ENCODE measurements at places on chromosomes 2 and 18.
A peak's percentile ranks its signal among the peaks of the same experiment; 100 is the strongest.

GRCh38 chr2:188404341-188405004 is 112.8 kb downstream of the GULP1 start:
- H3K4me3 ChIP-seq: no peak overlapping the region
- no peak overlapping the region for H3K27ac ChIP-seq
- no peaks in the 10 kb centered on the region for H3K36me3 ChIP-seq
- H3K4me1 ChIP-seq: no peaks in the 10 kb centered on the region

- no peak for DNase-seq
- H3K27ac ChIP-seq: no peak overlapping the region
- H3K27me3 ChIP-seq: no peaks in the 10 kb centered on the region
Measured at GRCh38 chr18:43819397-43819796, 542.1 kb upstream of the SYT4 start.

GRCh38 chr2:42256505-42256904 is 87.4 kb downstream of the EML4 start:
- H3K4me3 ChIP-seq: no peak overlapping the region
- no peaks in the 10 kb centered on the region for H3K4me1 ChIP-seq
- H3K27me3 ChIP-seq: no peaks in the 10 kb centered on the region

DNA sequence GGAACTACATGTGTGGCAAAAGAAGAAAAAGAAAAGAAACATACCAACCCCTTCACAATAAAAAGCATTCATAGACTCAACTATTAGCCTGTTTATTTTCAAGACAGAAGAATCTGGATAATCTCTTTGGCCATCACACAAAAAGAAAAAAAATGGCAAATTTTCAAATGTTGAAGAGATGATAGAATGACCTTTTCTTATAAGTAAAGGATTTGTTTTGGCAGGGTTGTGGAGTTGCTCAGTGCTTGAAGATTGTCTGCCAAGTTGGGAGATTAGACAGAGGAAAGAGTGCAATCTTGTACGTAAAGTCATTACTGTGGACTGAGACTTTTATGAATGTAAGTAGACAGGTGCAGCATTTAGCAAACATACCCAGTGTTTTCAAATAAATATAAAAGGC is 18.5 kb upstream of the FAM171B start:
- DNase-seq: no peak
- no peaks in the 10 kb centered on the region for H3K4me1 ChIP-seq
- no peaks in the 10 kb centered on the region for H3K36me3 ChIP-seq
- H3K4me3 ChIP-seq: no peak overlapping the region

GRCh38 chr18:13428319-13428718 is 209.8 kb downstream of the LDLRAD4 start:
- H3K4me3 ChIP-seq: no peak overlapping the region
- no peak overlapping the region for H3K27ac ChIP-seq
- no peaks in the 10 kb centered on the region for H3K4me1 ChIP-seq

GRCh38 chr2:232877940-232878511 is 8.0 kb downstream of the SNORC start:
- no peaks in the 10 kb centered on the region for H3K27me3 ChIP-seq
- peaks cover 4% of the 10 kb centered on the region for H3K4me1 ChIP-seq
- H3K4me3 ChIP-seq: no peak overlapping the region
- H3K27ac ChIP-seq: no peak overlapping the region
- DNase-seq: no peak

- no peak overlapping the region for H3K4me3 ChIP-seq
- no peaks in the 10 kb centered on the region for H3K27me3 ChIP-seq
- no peak overlapping the region for H3K27ac ChIP-seq
- H3K36me3 ChIP-seq: no peaks in the 10 kb centered on the region
- H3K4me1 ChIP-seq: no peaks in the 10 kb centered on the region
Measured at GRCh38 chr2:213016166-213016983, 135.0 kb downstream of the IKZF2 start.

DNA sequence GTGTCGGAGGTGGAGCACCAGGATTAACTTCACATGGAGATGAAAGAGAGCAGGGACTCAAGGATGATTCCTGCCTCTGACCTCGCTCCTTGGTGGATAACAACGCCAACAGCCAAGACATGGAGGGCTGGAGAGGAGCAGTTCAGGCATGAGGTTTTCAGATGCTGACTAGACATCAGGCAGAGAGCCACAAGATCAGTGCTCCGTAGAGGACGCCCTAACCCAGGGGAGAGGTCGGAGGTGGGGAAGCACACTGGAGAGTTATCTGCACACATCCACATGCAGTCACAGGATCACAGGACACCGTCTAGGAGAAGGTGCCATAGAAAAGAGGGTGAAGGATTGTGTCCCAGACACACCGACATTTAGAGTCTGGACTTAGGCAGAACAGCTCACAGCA is 344.3 kb downstream of the EIPR1 start:
- no peak overlapping the region for H3K4me3 ChIP-seq
- no peaks in the 10 kb centered on the region for H3K27me3 ChIP-seq
- H3K27ac ChIP-seq: no peak overlapping the region
- H3K4me1 ChIP-seq: no peaks in the 10 kb centered on the region
- no peaks in the 10 kb centered on the region for H3K36me3 ChIP-seq

- H3K36me3 ChIP-seq: no peaks in the 10 kb centered on the region
- H3K27ac ChIP-seq: no peak overlapping the region
- H3K27me3 ChIP-seq: no peaks in the 10 kb centered on the region
Measured at GRCh38 chr2:119293900-119294299, 70.3 kb downstream of the STEAP3 start.

DNA sequence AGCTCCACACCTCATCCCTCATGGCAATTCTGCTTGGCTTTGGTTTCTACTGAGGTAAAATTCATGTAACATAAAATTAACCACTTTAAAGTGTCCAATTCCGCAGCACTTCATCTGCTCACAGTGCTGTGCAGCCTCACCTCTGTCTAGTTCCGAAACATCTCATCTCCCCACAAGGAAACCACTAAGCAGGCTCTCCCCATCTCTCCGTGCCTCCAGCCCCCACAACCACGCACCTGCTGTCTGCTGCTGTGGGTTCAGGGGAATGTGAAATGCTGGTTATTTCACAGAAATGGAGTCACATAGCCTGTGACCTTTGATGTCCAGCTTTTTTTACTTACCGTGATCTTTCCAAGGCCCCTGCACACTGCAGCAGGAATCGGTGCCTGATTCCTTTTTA is 7.7 kb upstream of the GPC1 start:
- no peaks in the 10 kb centered on the region for H3K27me3 ChIP-seq
- DNase-seq: peak; percentile 8
- no peaks in the 10 kb centered on the region for H3K4me1 ChIP-seq
- no peaks in the 10 kb centered on the region for H3K36me3 ChIP-seq

DNA sequence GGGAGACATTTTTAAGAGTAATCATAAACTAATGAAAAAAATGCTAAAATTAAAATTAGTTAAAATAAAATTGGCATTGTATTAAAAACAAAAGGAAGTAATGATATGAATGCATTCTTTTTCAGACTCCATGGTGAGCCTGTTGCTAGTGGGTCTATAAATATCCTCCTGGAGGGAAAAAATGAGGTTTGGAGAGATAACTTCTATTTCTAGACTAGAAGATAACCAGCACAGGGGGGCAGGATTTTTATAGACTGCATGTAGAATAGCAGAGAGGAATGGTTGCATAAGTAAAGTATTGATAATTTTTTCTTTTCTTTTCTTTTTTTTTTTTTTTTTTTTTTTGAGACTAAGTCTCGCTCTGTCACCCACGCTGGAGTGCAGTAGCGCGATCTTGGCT is 835.8 kb upstream of the VRK2 start:
- H3K36me3 ChIP-seq: no peaks in the 10 kb centered on the region
- H3K27me3 ChIP-seq: no peaks in the 10 kb centered on the region
- H3K4me1 ChIP-seq: no peaks in the 10 kb centered on the region
- no peak overlapping the region for H3K27ac ChIP-seq
- H3K4me3 ChIP-seq: no peak overlapping the region

- H3K36me3 ChIP-seq: no peaks in the 10 kb centered on the region
- no peak overlapping the region for H3K4me3 ChIP-seq
- no peak for DNase-seq
- no peaks in the 10 kb centered on the region for H3K27me3 ChIP-seq
- no peaks in the 10 kb centered on the region for H3K4me1 ChIP-seq
- no peak overlapping the region for H3K27ac ChIP-seq
Measured at GRCh38 chr2:147076634-147077033, 768.2 kb upstream of the ACVR2A start.

DNA sequence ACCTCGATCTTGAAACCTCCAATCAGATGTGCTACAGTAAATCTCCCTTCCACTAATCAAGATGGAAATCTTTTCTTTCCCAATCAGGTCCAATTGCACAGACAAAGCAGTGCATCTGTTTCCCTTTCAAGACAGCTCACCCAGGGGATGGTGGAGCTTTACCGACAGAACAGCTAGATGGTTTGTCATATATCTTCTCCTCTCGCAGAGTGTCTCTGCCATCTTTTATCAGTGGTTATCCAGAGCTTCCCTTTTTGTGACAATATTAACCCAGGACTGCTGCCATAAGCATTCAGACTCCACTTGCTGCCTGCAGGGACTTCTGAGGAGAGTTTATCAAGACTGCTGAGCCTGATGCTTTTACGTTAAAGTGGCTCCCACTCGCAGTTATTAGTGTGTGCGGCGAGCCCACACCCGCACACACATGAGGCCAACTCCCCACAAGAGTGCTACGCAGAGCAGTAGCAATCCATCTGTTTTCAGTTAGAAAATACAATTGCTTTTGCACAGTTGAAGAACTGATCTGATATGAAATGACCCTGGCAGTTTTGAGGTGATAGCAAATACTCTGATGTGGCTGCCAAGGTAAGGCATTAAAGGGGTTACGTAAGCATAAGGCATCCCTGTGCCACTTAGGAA is 398.9 kb downstream of the NCKAP5 start:
- no peaks in the 10 kb centered on the region for H3K36me3 ChIP-seq
- H3K4me3 ChIP-seq: no peak overlapping the region
- H3K4me1 ChIP-seq: no peaks in the 10 kb centered on the region
- DNase-seq: no peak

GRCh38 chr2:3126171-3126910 is 251.3 kb downstream of the EIPR1 start:
- H3K4me3 ChIP-seq: no peak overlapping the region
- H3K36me3 ChIP-seq: no peaks in the 10 kb centered on the region
- no peak overlapping the region for H3K27ac ChIP-seq
- H3K4me1 ChIP-seq: no peaks in the 10 kb centered on the region

DNA sequence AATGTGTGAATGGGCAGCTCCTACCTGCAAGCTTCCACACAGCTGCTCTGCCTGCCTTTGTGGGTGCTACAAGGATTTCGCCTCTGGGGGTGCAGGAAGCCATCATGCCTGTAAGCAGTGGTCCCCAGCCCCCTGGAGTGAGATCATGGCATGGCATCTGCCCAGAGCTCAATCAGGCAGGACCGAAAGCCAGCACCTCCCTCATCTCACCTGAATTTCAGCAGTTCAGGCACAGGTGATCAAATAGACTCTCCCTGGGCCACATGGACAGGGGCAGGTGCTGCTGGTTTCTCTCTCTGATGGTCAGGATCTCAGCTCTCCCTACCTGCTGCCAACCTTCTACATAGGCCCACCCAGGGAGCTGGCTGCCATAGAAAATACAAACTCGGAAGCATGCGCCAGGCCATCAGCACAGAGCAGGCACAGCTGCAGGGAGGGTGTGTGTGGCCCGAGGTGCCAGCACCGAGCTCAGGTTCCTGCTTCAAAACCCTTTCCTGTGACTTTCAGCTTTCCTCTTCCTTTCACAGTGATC is 133.2 kb upstream of the ID2 start:
- no peak for DNase-seq
- H3K36me3 ChIP-seq: no peaks in the 10 kb centered on the region
- peaks cover 3% of the 10 kb centered on the region for H3K4me1 ChIP-seq
- no peak overlapping the region for H3K27ac ChIP-seq
- H3K4me3 ChIP-seq: no peak overlapping the region

Measured in ovary (tissue), 10 donors.